Right atrium auricular region (tissue), 2 donors: ENCODE measurements at places on chromosomes 2 and 18. TPM values are rescaled to one million over a fixed set of nuclear protein-coding genes. Genes with fewer than 3 reads are reported as not detected.

PLEK gene
- 4.4 TPM for total RNA-seq

ASPRV1 gene
- total RNA-seq, result 0.33 TPM

VAPA gene
- total RNA-seq, result 213 TPM

DNA sequence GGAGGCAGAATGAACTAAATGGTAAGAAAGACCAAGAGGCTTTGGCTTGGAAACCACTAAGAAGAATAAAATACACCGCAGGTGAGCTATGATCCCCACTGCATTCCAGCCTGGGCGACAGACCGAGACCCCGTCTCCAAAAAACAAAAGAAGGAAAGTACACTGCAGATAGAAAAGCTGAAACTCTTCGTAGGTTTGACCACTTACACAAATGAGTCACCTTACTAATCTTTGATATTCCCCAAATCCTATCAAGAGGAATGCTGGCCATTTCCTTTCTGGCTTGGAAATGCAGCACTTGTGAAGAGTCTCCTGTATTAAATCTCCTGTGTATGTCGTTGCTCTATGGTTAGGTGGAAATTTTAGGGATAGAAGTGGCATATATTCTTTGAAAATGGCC, 108.8 kb downstream of the MTCL1 start:
- no peak for DNase-seq

DNA sequence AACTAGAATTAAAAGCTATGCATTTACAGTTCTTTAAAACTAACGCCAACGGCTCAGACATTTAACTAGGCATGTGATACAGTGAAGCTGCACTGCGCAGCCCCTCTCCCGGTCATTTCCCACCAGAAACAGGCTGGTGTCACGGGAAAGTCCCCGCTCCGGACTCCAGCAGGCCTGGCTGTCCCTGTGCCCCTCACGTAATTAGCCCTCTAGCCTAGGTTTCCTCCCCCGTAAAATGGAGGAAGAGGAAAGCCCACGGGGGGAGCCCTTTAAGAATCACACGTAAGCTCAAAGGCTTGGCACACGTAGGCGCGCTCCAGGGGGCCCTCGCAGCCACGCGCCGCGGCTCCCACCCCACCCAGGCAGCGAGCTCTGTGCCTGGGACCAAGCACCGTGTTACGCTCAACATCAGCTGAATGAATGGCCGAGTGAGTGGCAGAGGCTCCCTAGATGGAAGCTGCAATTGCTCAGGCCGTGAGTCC, 48.0 kb downstream of the KCNIP3 start:
- DNase-seq, result no peak

- DNase-seq, result no peak
Measured at GRCh38 chr2:27152102-27152795, 3.4 kb downstream of the TCF23 start.

DNA sequence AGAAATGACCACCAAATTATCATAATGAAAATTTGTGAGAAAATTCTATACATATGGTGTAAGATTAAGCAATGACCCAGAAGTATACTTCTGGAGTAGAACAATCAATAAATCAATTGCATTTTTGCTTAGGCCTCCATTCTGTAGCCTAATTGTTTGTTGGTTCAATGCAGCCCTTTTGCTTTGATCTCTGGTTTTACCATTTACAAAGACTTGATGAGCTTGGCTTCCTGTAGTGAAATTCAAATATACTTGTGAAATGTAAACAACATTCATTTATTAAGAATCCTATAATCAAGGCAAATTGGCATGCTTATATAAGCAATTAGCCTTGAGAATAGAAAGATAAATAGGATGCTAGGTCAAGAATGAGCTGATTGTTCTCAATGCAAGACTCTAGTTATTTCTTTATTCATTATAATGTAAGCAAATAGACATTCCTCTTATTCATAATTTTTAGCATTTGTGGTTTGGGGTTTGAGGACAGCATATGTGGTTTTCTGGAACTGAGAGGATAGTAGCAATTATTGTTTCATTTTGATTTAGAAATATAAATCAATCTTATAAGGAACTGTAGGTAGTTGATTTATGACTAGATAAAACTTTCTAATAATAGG, 9.7 kb downstream of the FMNL2 start:
- DNase-seq, result no peak

GRCh38 chr18:41871229-41872000, 83.6 kb upstream of the PIK3C3 start:
- no peak for DNase-seq

DNA sequence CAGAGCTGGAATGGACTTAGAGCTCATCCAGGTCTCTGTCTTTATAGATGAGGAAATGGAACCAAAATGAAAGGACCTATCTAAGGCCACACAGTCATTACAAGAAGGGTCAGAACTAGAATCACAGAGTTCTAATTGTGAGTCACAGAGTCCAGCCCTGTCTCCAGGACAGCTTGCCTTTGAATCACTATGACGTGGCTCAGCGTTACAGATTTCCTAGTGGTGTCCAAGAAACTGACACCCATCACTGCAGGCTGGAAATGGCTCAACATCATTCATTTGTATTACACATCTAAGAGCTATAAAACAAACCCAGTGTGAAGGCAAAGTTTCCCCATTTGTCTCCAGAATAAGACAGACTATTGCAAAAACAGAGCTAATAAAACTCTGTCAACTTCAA, 164.3 kb upstream of the SIX2 start:
- DNase-seq, result no peak

- DNase-seq, result no peak
Measured at GRCh38 chr2:17441790-17442189, 76.5 kb downstream of the RAD51AP2 start.
